ENCODE measurements at places on chromosomes 3 and 15.
A peak's percentile ranks its signal among the peaks of the same experiment; 100 is the strongest.

DNA sequence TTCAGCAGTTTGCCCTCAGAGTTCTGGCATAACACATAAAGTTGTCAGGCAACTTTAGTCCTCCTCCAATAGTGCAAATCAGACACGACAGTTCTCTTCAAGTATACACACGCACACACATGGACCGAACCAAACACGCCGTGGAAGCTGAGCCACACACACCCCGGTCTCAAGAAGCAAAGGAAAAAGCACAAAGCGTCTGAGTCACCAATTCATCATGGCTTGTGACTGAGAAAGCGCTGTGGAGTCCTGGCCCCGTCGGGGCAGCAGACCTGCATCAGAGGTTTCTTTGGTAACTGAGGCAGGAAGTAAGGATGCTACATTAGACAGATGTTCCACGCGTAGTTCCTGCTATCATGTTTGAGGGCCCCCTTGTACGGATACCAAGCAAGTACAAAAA, 85.7 kb downstream of the VGLL4 start:
- DNase-seq: peak; percentile 14

DNA sequence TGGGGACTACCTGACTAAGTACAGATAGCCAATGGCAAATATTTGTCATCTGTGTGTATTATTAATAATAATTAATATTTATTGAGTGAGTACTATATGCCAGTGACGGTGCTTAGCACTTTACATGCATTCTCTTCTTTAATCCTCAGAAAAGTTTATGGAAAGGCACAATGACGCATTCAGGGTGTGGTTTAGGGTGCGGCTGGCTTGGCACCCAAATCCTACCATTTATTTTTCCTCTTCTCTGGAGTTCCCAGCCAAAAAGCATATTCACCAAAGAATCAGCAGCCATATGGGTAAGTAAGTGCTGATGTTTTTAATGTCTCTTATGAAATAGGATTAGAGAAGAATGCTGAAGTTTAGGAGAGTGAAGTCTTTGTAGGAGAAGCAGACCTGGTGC, 140.4 kb upstream of the TP63 start:
- no peak for DNase-seq

GRCh38 chr3:27714692-27715453, 7.2 kb downstream of the EOMES start:
- no peak for DNase-seq

DNA sequence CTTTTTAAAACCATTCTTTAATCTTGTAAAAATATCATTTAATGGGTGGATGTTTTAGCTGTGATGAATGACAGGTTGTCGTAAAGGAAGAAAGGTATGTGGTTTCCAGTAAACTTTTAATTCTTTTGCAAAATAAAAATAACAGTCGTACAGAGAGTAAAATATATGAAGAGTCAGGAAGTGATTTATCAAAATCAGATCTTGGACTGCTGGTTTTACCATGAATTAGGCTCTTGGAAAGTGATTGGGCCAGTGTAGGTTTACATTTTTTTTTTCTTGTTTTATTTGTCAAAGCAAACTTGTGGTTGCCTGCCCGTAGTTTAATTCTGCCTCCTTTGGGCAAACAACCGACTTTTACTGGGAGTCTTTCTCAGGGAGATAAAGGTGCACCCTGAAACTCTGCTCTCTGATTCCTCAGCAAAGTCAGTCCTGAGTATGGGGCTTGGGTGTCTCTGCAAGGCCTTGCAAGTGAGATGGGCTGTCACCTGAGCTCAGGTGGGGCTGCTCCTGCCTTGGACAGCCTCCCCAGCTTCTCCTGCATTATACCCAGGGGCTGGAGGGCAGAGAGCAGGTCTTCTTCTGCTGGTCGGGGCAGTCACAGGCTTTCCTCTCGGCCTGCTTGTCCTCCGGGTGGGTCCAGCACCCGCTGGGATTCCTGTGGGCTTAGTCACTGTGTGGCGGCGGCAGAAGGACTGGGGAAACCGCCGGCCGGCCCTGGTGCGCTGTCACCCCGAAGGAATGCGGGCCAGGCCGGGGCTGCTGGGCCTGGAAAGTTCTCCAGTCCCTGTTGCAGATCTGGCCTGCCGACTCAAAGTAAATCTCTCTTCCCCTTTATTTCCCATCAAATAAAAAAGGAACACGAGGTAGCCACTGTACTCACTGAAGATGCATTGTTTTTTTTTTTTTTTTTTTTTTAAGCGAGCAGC, 79.0 kb downstream of the IGF1R start:
- no peak for DNase-seq

GRCh38 chr3:30659270-30660130, 53.1 kb downstream of the TGFBR2 start:
- DNase-seq: no peak

GRCh38 chr15:66156310-66156975, 97.1 kb downstream of the MEGF11 start:
- no peak for DNase-seq

- DNase-seq: no peak
These were observed 355.3 kb upstream of the RORA start for GRCh38 chr15:61584410-61584809.

- DNase-seq: no peak
These were observed 721 bp downstream of the P2RY1 start for GRCh38 chr3:152835601-152836102.

DNA sequence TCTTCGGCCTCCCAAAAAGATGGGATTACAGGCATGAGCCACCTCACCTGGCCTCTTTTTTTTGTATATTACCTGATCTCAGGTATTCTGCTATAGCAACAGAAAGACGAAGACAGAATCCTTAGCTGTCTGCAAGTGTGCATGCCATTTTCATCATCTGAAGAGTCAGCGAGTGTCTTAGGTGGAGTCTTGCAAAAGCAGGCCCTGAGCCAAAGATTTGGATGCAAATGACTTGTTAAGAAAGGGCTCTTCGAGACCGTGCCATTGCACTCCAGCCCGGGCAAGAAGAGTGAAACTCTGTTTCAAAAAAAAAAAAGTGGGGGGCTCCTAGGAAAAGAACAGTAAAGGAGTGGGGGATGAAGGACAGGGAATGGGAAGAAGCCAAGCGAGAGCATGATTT, 10.2 kb upstream of the TRIM69 start:
- no peak for DNase-seq

DNA sequence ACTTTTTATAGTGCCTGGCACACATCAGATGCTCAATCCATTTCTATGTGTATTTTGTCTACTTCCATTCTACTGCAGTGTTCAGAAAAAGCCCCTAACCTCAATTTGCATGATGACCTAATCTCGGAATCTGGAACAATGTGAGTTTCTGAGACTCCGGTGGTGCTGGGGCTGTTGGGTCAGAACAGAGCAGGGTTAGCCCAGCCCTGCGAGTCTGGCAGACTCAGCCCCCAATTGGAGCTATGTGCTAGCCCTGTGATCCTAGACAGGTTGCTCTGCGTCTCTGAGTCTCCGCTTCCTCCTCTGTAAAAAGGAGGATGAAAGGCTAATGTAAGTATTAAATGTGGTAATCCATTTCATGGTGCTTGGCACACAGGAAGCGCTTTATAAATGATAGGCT, 95.0 kb upstream of the ICE2 start:
- DNase-seq: no peak

GRCh38 chr3:65202395-65202794, 514.6 kb upstream of the ADAMTS9 start:
- DNase-seq: no peak

GRCh38 chr3:51581524-51581923, 43.0 kb downstream of the RAD54L2 start:
- DNase-seq: no peak

- no peak for DNase-seq
These were observed 6.5 kb upstream of the MINDY4B start for GRCh38 chr3:150911771-150912170.
